NCI-H1092 (cell line): ENCODE measurements at places on chromosomes 5 and 9.

DNA sequence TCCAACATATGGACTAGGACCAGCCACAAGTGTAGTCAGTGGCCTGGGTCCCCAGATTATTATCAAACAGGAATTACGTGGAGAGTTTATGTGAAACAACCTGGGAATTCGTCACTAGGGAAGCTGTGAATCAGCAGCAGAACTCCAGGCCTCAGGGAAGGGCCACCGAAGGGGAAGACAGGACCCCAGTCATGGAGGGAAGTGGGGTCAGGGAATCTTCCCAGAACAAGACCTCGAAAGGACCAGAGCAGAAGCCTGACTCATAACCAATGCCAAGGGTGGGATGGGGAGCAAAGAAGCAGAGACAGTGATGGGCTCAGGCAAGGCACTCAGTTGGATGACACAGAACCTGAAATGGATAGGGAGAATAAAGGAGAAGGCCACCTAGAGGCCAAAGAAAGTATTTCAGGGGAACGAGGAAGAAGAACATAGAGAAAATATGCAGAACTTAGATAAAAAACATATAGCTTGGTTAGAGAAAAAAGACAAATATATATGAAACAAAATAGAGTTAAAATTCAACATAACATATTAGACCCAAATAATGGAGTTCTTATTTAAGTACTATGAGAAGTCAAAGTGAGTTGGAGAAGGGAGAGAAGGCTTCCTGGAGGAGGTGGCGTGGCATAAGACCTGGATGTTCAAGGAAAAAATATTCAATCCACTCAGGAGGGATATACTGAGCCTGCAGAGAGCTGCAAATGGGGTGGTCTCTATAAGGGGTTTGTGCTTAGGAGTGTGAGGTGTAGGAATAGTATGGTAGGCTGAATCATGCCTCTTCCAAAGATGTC is 66.7 kb upstream of the CAST start:
- no peak for DNase-seq

DNA sequence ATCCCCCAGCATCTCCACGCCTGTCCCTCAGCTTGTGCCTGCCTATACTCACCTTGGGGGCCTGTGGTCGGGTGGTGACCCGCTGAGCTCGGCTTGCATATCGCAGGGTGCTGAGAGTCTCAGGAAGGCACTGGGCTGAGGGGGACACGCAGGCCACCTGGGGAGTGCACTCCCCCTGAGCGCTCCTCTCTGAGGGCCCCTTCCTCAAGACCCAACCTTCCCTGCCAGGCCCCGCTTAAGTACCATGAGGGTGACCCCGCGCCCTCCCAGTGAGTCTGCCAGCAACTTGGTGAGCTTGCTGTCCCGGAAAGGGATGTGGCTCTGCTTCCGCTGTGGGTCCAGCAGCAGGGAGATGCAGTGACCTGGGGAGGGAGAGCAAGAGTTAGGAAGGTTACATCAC is 4.1 kb downstream of the KIF12 start:
- DNase-seq, result no peak

DNA sequence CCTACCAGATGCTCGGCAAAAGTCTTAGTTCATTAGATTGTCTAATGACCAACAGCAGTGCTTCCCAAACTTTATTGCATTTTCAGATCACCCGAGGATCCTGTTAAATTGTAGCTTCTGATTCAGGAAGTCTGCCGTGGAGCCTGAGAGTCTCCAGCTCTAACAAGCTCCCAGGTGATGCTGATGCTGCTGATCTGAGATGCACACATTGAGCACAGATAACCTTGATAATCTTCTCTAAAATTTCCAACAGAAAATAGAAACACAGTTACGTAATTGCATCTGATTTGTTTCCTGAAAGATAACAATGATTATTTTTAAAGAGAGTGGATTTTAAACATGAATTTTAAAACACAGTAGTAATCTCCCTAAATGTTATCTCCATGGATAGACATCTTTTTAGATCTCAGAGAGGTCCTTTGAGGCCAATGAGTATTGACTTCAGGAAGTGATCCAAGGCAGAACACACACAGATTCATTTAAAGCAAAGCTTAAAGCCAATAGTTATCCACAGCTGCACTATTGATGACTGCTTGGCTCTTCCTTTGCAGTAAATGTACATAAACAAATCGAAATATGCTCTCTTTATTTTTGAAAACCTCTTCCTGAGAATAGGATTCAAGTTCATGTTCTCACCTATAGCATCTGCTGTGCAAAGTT is 122.8 kb upstream of the TNPO1 start:
- no peak for DNase-seq

DNA sequence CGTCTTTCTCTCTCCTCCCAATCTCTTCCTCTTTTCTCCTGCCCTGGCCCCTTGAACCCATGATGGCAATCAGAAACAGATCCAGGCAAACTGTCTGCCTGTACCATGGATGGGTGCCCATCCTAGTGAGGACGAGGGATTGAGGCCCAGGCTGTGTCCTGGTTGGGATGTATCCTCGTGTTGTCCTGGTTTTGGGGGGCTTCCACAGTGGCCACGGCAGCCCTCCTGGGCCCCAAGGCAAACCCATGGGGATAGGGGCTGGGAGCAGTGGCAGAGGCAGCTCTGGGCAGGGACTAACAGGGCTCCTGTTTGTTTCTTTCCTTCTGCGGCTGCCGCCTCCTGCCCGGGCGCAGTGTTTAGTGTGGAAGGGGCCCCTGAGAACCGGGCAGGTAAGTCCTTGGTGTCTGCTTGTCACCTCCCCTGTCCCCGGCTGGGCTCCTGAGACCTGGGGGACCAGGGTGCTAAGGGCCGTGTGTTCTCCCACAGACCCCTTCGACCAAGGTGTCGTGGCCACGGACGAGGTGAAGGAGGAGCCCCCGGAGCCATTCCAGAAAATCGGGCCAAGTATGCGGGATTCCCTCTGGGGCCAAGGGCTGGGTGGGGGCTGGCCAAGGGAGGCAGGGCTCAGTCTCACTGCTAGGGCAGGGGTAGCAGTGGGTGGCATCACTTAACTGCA is 70.0 kb downstream of the AMBP start:
- no peak for DNase-seq

GRCh38 chr9:127361561-127361960 is 35.4 kb upstream of the SLC2A8 start:
- DNase-seq, result no peak

DNA sequence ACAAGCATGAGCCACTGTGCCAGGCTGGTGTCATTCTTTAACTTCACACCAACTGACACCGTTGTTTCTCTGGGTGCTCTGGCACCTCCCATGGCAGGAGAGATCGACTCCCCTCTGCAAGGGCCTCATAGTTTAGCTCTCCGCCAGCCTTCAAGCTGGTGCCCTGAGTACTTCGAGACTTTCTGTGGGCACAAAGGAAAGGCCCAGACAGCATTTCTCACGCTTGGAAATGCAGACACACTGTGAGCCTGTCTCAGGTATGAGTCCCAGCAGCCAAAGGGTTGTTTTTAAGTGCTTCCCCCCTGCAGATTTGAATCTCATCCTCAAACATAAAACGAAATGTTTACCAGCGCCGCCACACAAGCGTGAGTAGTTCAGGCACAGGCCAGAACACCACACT is 11.1 kb upstream of the TCF7 start:
- DNase-seq, result no peak

DNA sequence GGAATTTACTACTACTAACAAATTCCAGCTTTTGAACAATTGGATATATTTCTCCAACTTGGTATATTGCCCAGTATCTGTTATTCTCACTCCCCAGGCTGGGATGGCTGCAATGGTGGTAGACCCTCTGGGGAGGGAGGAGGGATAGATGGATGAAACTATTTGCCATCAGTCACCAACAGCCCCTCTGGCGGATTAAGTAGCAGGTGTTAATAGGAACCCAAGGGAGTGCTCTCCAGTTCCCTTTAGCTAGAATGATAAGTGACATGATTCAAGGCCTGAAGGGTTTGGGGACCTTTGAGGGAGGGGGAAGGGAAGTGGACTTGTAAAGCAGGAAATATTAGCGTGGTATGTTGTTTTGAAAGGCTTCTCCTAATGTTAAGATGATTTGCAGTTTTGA is 824.0 kb upstream of the ARRDC3 start:
- DNase-seq, result no peak

GRCh38 chr5:138898299-138898698 is 23.2 kb upstream of the LRRTM2 start:
- DNase-seq, result no peak

- no peak for DNase-seq
Measured at GRCh38 chr9:136095070-136096058, at the start of gene NACC2. NACC2 (minus strand) TSS chr9:136095289; CDS start chr9:136050521, 44,768 bp downstream.

- DNase-seq, result no peak
Measured at GRCh38 chr9:128643519-128644300, 12.9 kb downstream of the DYNC2I2 start.

DNA sequence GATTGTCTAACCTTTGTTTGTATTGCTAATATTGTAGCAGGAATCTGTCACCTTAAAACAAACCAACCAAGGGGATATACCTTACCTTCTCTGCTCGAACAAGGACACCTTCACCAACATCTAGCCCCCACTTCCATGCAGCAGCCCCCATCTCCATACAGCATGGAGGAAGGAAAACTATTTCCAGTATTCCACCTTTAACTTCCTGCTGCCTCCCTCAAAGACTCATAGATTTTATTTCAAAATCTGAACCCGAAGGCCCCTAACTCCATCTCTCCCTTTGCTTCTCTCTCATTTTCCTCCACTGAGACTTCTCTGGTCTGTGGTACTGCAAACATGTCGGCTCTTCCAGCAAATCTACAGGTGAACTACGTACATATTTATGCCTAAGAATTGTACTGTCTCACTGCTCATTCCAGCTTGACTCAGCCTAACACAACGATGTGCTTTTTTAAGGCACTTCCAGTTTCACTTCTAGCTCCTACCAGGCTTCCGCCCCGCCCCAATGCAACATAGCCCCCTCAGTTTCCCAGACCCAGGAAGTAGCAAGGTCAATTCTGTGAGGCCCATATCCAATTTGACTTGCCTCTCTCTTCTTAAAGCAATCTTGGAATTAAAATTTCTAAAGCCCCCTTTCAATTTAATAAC is 70.7 kb upstream of the RNF38 start:
- DNase-seq, result no peak

- DNase-seq, result no peak
Measured at GRCh38 chr9:80698725-80699410, 990.5 kb downstream of the TLE1 start.

DNA sequence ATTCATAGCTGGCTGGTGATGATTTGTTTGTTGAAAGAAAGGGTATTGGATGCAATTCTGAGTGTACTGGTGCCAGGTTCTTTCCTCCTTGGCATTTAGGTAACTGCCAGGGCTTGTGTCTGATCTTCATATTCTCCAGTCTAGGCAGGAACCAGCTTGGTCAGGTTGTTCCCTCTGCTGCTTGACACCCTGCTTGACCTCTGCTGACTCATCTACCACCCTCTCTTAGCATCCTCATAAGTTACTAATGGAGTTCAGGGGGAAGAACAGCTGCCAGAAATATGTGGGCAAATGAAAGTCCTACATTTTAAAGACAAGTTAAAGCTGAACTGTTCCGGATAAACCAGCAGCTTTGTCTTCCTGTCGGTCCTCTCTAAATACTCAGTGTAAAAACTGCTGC is 116.1 kb upstream of the TNC start:
- no peak for DNase-seq

DNA sequence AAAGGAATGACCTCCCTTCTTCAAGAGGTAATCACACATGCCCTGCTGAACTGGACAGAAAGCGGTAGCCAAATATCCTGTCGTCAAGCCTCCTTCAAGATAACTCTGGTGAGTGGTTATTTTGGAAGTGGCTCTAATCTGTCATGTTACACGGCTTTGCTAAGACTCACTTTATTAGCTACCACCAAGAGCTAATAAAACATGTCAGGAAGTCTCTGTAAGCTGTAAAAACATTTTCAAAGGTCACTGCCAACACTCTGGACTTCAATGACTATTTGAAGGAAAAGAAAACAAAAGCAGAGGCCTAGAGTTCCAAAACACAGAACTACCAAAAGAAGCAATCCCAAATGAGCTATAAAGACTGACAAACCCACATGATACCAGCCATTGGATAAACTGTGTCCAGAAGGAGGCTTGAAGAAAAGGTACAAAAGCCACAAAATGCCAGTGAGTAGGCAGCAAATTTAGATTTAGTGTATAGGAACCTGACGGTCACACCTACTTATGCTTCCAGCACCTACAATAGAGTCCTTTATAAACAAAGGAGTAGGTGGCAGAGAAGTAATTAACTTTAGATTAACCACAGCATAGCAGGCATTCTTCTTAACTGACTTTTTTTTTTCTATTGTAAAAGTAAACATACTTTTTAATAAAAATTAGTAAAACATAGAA is 97.3 kb upstream of the EQTN start:
- no peak for DNase-seq

DNA sequence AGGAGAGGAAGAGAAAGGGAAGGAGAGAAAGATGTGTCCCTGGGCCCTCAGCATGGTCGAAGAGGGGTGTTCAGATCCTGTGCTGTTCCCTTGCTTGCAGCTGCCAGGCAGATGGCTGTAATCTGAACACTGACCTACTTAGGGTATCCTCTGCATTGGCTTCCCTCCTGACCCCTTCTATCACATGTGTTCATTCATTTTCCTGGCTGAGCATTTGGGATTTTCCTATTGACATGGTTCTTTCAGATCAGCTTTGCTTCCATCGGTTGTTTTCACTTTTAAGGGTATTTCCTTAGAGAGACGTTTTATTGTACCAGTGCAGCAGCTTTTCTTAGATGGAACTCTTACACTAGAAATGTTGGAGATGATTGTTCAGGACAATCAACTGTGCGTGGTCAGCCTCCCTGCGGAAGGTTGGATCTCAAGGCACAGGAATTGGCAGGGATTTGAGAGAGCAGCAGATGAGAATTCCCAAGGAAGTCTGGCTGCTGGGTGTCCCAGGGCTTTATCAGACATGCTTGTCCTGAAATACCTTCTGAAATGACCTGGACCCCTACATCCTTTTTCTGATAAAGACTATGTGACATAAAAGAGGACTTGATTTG is 26.0 kb downstream of the ACTBL2 start:
- no peak for DNase-seq

DNA sequence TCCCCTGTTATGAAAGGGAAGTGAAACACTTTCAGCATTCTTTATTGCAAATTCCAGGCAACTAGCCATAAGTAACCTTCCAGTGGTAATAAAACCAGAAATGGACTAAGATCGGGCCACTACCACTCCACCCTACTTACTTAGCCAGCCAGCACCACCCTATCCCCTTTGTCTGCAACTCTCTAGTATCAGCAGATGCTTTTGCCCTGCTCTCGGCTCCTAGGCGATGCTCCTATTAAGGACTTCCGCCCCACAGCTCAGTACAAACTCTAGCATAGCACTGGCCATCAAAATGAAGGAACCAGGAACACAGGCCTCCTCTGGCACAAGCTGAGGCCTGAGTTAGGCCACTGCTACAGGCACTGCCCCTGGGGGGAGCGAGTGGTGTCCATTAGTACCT is 81.2 kb downstream of the GLDC start:
- DNase-seq, result no peak
